ENCODE measurements at places on chromosomes 1 and 21.
A peak's percentile ranks its signal among the peaks of the same experiment; 100 is the strongest.

DNA sequence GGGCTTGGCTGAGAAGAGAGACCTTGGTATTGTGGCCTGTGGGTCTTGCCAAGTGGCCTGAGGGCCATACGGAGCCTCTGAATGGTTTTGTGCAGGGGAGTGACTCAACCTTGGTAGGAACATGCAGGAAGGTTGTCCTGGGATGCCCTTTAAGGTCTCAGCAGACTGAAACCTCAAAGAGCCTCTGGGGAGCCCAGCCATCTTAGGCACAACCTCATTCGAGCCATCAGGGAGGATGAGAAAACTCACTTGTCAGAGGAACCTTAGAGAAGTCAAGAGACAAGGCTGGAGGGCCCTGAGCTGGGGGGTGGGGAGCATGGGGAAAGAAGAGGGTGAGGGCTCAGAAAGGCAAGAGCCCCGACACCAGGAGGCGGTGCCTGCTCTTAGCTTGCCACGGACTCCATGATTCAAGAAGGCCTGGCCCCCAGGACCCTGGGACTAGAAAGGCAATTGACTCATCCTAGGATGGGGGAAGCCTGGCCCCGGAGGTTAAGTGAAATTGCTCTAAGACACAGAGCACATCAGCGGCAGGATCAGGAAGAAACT is 13.0 kb downstream of the IFI6 start:
- DNase-seq = peak; percentile 41

DNA sequence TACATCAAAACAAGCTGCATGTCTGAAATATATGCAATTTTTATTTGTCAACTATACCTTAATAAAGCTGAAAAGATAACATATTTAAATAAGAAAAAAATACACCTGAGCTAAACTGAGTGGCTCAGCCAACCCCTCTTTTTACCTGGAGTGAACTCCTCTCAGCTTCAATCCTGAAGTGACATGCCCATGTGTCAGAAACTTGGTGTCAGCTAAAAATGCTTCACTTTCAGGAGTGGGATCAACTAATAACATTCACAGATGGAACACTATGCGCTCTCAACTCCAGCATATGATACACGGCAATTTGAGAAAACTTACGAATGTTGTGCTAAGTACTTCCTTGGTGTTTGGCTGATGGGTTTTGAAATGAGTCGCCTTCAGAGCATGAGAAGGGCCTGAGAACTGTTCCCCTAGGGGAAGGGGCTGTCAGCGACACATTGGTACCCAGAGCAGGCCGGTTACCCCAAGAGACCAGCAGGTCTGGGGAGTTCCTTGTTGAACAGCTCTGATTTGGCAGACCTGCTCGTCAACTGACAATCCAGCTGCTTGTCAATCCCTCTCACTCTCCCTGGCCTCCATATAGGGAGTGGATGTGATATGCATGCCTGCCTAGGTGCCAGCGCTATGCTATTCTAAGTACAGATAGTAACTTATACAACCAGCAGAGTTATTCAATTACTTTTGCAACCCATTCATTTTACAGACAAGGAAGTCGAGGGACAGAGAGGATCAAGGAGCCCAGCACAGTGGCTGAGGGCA is 267.7 kb downstream of the PCP4 start:
- no peak for DNase-seq

- DNase-seq = no peak
Measured at GRCh38 chr1:211831558-211832323, 1.2 kb upstream of the LPGAT1 start.

DNA sequence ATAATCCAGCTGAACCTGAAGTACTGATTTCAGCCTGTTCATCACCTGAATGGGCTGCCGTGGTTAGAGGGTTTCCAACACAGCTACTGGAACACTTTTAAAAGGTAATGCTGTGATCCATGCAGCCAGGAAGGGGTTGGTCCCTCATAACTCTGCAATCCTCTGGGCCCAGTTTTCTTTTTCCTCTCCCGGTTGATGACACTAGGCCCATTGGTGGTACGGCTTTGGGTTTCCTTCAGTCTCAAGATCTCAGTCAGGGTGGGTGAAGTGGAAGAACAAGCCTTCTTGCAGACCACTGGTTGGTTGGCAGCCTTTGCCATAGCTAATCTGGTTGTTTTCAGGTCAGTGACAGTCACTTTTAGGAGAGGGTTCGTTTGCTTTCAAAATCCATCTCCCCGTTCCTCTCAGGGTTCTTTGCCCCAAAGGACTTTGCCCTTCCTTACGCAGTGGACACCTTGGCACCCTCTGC is 502 bp upstream of the SLC35A3 start:
- DNase-seq = no peak

- no peak for DNase-seq
Measured at GRCh38 chr1:27567146-27567526, 36.8 kb downstream of the AHDC1 start.

DNA sequence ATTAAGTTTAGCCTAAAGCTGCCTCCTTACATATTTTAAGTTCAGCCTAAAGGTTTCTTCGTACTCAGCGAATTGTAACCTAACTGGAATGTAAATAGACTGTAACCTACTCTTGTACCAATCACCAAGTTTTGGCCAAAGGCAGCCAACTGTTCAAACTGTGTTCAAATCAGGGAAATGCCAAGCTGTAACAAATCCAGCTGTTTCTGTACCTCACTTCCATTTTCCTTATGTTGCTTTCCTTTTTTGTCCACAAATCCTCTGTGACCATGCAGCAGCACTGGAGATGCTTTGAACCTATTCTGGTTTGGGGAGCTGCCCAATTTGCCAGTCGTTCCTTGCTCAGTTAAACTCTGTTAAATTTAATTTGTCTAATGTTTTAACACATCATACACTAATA is 3.2 kb upstream of the APOBEC4 start:
- no peak for DNase-seq

GRCh38 chr1:36731226-36732014 is 248.7 kb upstream of the CSF3R start:
- DNase-seq = no peak

DNA sequence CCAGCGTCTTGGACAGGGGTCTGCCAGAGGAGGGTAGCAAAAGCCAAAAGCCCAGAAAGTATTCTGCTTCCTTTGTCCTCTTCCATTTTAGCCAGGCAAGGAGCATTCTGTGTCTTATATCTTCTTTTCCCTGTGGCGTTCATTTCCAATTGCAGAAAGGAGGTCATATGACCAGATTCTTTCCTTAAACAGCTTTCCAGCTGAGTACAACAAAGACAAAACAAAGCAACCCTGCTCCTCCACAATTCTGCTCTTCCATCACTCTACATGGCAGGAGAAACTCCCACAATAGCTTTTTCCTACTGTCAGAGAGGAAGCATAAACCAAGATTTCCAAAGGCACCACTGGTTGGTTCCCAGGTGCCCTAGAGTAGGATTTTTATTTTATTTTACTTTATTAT is 19.7 kb downstream of the ENSA start:
- no peak for DNase-seq
